Posterior vena cava (tissue), 2 donors: ENCODE measurements at places on chromosomes 11 and 22. TPM values are rescaled to one million over a fixed set of nuclear protein-coding genes. Genes with fewer than 3 reads are reported as not detected.

DNA sequence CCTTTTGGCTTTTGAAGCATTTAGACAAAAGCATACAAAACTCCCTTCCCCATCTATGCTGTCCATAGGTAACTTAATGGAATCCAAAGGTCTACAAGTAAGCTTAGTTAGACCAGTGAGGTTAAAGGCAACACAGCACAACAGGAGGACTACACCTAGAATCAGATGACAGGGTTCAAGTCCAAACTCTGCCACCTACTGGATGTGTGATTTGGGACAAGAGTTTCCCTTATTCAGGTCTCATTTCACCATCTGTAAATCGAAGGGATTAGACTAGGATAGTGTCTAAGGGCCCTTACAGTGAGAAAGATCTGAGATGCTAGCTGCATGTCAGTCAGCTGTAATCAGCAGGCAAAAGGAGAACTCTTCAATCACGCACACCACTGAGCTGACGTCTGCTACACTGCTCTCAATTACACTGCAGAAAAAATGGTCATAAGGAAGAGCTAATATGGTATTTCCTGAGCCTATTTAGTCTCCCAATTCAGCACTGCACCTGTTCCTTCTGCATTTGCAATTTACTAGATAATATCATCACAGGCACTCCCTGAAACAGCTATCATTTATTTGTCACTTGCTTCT lies 82.2 kb downstream of the SERGEF start:
- no peak for DNase-seq

GRCh38 chr11:76634886-76635285 lies 35.7 kb downstream of the LRRC32 start:
- DNase-seq: no peak

- DNase-seq: no peak
These were observed 448.0 kb downstream of the LUZP2 start for GRCh38 chr11:24944891-24945290.

The CYB5R2 gene
- 5.0 TPM for total RNA-seq

The H19 gene
- 430 TPM for total RNA-seq
